ENCODE measurements at places on chromosomes 12 and 14.

GRCh38 chr14:36585100-36585499, 2.7 kb upstream of the NKX2-8 start:
- DNase-seq = no peak

GRCh38 chr14:53640695-53641094, 315.9 kb downstream of the BMP4 start:
- DNase-seq = no peak

- DNase-seq = no peak
Measured at GRCh38 chr14:81165188-81165587, 55.6 kb downstream of the GTF2A1 start.

- DNase-seq = no peak
Measured at GRCh38 chr12:98572010-98572409, 21.5 kb upstream of the SLC25A3 start.

GRCh38 chr14:68953196-68953555, 25.9 kb downstream of the ACTN1 start:
- DNase-seq = no peak

DNA sequence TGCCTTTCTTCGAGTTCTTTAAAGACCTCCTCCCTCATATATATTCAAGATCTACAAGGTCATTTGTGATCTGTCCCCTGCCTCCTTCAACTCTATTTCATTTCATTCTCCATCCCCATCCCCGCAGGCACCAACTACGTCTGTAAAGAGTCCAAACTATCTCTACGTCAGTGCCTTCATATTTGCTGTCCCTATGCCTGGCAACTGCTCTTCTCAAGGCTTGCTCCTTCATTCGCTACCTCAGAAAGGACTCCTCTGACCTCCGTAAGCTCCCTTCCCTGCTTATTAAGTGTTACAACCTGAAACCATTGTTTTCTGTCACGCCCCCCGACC, 650 bp downstream of the LLPH start:
- no peak for DNase-seq

DNA sequence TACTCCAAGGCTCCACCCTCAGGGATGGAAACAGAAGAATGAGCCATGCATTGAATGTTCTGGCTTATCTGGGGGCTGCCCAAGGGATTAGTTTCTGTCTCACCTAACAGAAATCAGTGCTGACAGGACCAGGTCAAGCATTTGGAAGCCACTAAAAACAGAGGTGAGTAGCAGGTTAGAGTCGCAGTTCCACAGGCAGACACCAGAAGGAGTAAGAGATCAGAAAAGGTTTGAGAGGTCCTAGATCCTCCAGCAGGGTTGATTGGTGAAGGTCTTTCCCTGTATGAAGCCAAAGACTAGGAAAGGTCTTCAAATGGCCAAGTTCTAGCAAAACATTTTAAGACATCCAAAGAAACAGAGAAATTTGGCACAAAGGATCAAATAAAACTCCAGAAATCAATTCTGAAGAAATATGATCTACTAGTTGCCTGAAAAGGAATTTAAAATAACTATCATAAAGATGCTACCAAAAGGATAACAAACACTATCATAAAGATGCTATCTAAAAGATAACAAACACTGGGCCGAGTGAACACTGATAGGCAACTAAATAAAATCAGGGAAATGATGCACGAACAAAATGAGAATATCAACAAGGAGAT, 19.5 kb upstream of the TTC9 start:
- peak; percentile 9 for DNase-seq

DNA sequence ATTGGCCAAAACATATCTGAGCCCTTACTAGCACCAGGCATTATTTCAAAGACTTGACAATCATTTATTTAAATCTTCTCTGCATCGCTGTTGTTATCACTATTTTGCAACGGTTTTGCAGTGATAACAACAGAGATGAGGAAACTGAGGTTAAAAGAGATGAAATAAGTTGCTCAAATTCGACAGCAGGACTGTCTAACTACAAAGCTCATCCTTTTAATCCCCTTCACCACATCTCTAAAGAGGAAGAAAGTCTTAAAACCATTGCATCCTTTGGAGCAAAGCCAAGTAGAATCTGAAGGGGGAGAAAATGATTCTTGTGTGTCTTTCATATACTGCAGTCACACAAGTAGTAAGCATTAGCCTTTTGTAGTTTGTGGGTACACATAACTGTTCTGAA, 14.8 kb upstream of the ETNK1 start:
- DNase-seq = no peak

DNA sequence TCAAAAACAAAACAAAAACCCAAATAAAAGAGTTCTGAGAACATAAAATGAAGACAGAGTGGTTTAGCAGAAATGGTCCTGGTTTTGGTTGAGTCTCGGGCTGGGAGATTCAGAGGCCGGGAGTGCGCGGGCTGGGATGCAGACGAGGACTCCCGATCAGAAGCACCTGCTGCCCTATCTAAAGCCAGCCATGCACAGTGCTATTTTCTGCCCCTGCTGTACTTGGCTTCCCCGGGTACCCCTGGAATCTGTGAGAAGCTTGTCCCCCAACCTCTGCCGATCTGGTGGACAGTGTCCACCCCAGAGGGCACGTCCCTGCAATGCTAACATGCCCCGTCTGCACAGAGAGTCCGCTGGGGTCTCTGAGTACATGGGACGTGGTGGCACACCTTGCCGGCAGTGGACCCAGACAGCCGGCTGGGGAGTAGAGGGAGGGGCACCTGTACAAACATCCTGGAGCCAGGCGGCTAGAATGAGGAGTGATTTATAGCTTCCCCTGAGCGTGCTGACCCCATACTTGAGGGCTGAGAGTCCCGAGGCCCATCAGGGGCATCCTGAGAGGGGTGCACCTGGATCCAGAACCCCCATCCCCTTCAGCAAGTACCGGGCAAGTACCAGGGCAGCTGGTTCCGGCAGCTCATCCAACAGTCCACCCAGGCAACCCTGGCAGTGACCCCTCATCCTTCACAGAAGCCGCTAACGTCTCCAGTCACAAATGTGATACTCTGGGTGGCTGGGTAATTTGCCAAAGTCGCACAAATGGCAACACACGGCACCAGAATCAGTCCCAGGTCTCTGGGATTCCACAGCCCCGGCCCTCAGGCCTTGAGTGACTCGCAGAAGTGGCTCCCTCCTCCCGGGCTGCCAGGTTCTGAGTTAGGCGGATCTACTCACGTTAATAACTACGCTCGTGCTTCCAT, 37.1 kb downstream of the CHGA start:
- no peak for DNase-seq

- DNase-seq = no peak
Measured at GRCh38 chr14:70013271-70013873, 134.2 kb downstream of the SMOC1 start.

DNA sequence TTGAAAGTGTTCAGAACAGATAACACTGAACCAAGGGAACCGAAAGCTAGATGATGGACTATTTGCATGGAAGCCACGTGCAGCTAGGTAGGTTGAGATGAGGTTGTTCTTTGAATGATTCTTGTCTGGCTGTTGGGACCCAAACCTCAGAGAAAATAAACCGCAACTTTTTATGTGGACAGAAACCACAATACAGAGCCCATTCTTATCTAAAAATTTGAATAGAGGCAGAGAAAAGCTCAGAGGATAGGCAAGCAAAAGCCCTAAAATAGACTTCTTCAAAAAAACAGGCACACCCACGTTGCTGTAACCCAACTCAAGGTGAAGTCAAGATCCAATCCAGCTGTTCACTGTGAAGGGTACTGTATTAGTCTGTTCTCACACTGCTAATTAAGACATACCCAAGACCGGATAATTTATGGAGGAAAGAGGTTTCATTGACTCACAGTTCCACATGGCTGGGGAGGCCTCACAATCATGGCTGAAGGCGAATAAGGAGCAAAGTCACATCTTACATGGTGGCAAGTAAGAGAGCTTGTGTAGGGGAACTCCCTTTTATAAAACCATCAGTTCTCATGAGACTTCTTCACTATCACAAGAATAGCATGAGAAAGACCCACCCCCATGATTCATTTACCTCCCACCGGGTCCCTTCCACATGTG, 353.8 kb downstream of the AACS start:
- DNase-seq = no peak

All from stimulated activated CD4-positive, alpha-beta T cell treated with anti-CD3 and anti-CD28 coated beads, Interleukin-1b, Interleukin-23, amount 100 ng/mL, for 4 hours (primary cell).